Stimulated activated naive CD8-positive, alpha-beta T cell treated with anti-CD3 and anti-CD28 coated beads, Interleukin-15, Interleukin-2, amounts not matched to agents 100 U/mL and 50 U/mL, for 24 hours (primary cell): ENCODE measurements at places on chromosomes 12 and 14.

DNA sequence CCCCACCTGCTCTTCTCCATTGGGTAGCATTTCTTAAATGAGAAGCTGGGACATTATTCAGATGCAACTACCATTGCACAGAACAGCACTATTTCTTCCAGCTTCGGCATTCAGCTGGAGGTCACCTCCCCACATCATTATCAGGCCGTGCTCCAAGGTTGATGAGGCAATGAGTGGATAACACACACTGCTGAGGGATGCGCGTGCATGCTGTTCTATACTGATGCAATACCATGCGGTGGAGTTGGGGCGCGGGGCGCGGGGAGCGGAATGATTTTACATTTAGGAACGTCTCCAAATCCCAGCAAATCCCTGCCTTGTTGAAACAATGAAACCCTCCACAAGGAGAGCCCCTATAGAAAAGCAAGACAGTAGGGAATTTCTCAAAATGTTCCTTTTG, 283.4 kb downstream of the GRIN2B start:
- no peak for DNase-seq

DNA sequence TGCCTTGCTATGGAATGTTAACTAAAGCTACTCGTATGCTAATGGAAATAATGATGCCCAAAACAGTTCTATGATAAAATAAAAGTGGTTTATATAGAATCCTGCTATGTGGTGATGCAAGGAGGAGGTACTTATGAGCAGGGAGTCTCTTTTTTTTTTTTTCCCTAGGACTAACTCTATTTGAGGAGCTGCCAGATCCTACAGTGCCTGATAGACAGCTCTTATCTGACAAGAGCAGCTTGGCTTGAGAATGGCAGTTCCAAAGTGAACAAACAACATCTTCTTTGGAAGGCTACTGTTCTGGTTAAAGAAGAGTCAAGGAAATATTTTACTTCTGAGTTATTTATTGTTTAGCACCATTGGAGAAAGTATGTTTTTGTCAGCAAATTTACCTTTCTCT, 10.2 kb upstream of the ACSM4 start:
- DNase-seq = no peak

DNA sequence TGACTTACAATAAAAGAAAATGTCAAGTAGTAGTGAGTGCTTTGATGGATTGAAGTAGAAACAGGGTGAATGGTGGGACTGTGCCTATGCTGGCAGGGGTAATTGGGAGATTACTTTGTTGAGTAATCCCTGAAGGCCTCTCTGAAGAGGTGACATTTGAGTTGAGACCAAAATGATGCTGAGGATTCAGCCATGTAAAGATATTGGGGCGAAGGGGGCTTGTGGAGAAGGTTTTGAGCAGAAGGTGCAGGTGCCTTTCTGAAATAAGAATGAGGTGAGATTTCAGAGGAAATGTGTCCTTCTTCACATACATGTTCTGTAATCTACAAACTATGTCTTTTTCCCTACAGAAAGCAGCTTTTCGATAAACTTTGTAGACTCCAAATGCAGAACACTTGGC, 8.0 kb downstream of the GNG2 start:
- no peak for DNase-seq

DNA sequence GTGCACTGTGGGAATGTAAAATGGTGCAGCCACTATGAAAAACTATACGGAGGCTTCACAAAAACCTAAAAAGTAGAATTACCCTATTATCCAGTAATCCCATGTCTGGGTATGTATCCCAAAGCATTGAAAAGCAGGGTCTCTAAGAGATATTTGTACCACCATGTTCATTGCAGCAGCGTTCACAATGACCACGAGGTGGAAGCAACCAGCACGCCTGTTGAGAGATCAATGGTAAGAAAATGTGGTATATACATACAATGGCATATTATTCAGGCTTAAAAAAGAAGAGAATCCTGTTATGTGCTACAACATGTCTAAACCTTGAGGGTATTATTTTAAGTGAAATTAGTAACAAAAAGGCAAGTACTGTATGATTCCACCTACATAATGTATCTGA, 910 bp upstream of the NOPCHAP1 start:
- no peak for DNase-seq

DNA sequence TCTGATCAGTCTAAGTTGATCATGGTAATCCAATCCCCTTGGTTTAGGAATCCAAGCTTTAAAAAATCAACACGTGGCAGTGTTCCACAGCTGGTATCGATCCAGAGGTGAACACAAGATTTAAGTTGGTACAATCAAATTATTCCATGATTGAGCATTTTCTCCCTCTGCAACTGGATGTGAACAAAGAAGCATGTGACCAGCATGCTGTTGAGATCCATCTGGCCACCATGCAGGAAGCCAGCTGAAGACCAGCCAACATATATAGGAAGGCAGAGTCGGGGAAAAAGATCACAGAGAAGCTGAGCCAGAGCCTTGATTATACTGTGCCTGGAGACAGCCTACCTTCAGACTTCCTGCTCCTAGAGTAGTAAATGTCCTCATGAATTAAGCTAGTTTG, 158.3 kb downstream of the SEC23A start:
- no peak for DNase-seq

DNA sequence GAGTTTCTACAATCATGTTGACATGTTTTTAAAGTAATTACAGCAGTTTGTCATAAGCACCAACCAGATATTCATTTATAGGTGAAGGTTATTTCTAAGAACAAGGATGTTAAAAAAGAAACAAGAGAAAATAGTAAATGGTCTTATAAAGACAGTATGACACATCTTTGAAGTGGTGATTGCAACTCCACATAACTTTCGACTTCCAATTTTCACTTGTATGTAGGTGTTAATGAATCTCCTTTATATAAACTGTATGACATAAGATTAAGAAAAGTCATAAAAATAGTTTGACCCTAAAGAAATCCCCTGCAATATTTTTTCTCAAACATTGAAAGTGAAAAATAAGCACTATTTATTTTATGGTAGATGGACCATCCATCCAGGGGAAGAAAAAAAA, 144.8 kb upstream of the PTPRQ start:
- no peak for DNase-seq

GRCh38 chr12:95762123-95762785, 28.3 kb downstream of the NTN4 start:
- DNase-seq = no peak

- no peak for DNase-seq
These were observed 46.1 kb upstream of the PPP2R5C start for GRCh38 chr14:101715210-101716076.

GRCh38 chr14:89654998-89655397, 238.0 kb upstream of the FOXN3 start:
- DNase-seq = no peak

GRCh38 chr12:109706747-109707469, 6.7 kb upstream of the FAM222A start:
- no peak for DNase-seq

DNA sequence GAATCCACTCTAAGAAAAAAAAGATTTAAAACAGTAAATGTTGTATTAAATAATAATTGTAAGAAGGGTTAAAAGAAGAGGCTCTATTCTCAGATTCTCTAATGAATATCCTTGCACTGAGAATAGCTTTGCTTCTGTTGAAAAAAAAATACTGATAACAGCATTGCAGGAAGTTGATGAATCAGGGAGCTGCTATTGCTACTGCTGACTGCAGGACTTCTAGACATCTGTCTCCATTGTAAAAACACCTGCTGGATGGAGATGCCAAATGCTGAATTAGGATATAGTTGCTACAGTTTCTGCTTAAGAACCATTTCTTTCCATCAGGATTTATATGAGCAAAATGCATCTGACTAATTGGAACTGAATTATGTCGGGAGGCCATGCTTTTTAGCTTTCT, 50.3 kb upstream of the ANP32D start:
- DNase-seq = no peak

- DNase-seq = no peak
These were observed 144.1 kb upstream of the PTPRQ start for GRCh38 chr12:80299976-80300375.

- DNase-seq = no peak
These were observed 226.0 kb upstream of the PWP1 start for GRCh38 chr12:107459641-107460040.

GRCh38 chr12:71477609-71478008, 38.0 kb downstream of the LGR5 start:
- no peak for DNase-seq

- DNase-seq = no peak
These were observed 242.6 kb downstream of the CPNE8 start for GRCh38 chr12:38662829-38663228.

- no peak for DNase-seq
These were observed 37.6 kb downstream of the FERMT2 start for GRCh38 chr14:52913271-52913670.

GRCh38 chr14:63308723-63309317, 9.9 kb downstream of the GPHB5 start:
- peak; percentile 15 for DNase-seq

GRCh38 chr12:114670291-114670980, 13.5 kb downstream of the TBX3 start:
- DNase-seq = no peak

DNA sequence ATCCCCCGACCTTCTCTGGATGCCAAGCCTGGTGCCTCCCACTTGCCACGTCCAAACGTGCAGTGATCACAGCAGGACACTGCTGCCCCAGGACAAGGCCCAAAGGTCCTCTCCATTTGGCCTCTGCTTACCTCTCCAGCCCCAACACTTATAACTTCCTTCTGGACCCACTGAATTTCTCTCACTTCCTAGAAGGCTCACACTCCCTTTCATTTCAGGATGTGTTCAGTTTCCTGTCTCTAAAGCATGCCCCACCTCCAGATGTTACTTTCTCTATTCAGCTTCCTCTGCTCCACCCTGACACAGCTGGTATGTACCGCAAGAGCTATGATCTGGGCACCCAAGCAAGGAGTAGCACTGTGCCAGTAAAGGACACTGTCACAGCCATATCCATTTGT, 33.0 kb downstream of the CDKL1 start:
- DNase-seq = peak; percentile 43

GRCh38 chr14:80669426-80669825, 272.1 kb downstream of the CEP128 start:
- no peak for DNase-seq
